ENCODE measurements at places on chromosomes 1 and 21.

DNA sequence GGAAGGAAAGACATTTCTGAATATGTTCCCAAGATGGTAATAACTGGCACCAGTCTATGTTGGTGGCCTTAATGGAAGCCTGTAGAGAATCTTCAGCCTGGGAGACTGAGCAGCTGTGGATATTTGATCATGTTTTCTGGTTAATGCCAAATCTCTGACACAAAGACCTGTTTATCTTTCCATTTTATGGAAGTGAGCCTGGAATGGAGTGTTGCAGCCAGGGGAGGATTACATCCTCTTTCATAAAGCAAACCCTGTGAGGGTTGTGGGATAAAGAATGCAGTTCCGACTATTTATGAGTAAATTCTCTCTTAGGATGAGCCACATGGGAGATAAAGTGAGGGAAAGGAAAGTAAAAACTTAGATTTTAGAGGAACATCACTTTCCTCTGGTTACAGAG, 144.1 kb downstream of the PCP4 start:
- no peak for DNase-seq

- no peak for DNase-seq
Observed at GRCh38 chr1:26542771-26543451, 13.3 kb downstream of the RPS6KA1 start.

GRCh38 chr21:28875078-28875477, 117.6 kb downstream of the LTN1 start:
- no peak for DNase-seq

- DNase-seq: no peak
Observed at GRCh38 chr1:162497104-162497722, 405 bp upstream of the UHMK1 start.

DNA sequence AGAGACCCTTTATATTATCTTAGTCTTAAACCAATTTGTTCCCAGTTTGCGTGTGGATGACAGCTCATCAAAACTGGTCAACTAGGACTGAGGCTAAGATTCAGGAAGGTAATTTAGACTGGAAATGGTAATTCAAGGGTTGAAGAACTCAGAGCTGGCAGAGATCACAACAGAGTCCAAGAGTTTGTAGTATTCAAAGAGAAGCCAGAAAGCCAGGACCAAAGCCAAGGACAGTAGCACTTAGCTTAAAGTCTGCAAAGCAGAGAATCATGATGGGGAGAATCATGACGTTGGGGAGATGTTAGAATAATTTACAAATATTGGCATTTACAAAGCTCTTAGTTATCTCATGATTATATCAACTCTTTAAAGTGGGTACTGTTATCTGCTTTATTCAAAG, 32.6 kb downstream of the RNF11 start:
- no peak for DNase-seq

- DNase-seq: no peak
Observed at GRCh38 chr1:15141935-15142539, 11.5 kb upstream of the TMEM51 start.

DNA sequence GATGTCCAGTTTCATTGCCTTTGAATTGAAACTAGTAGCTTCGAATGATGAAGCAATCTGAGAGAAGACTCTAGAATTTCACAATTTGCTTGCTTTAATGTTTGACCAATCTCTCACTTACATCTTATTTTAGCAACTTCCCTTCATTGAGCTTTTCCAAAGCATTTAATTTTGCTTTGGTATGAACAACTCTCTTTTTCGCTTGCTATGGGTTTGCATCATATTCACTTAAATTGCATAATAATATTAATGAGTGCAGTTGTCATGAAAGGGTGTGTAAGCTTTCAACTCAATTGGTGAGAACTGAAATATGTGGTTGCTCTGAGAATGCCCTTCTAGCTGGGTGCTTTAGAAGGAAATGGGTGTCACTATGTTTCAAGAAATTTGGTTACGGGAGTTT, 309.2 kb downstream of the HLX start:
- DNase-seq: no peak

DNA sequence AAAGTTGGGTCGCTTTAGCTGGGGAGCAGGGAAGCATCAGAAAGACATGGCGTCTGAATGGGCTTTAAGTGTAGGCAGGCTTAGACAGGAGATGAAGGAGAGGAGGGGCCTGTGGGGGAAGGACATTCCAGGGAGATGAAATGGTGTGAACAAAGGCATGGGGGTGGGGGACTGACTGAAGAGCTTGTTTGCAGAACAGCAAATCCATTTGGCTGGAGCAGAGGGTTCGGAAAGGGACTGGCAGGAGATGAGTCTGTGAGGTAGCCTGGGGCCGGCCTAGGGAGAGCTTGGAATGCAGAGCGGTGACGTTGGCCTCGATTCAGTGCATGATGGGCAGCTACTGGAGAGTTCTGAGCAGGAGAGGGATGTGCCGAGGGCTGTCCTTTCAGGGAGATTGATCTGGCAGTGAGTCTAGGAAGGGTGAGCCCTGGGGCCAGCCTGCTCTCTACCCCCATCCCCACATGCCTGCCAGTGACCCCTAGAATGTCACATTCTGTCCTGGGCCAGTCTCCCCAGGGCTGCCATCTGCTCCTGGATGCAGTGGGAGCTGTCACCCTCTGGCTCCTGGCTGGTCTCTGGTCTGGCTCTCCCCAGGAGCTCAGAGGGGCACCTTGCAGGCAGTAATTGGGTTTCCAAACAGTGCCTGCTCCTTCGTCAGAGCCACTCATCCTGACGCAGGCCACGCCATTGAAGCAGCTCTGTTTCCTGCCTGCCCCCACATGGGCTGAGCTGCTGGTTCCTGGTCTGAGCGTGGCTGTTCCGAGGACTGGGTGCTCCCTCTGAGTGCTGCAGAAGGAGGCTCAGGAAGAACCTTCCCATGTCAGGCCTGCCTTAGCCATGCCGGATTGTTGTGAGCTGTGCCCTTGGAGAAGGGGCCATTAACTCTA, 22.3 kb upstream of the TMEM222 start:
- peak; percentile 75 for DNase-seq

DNA sequence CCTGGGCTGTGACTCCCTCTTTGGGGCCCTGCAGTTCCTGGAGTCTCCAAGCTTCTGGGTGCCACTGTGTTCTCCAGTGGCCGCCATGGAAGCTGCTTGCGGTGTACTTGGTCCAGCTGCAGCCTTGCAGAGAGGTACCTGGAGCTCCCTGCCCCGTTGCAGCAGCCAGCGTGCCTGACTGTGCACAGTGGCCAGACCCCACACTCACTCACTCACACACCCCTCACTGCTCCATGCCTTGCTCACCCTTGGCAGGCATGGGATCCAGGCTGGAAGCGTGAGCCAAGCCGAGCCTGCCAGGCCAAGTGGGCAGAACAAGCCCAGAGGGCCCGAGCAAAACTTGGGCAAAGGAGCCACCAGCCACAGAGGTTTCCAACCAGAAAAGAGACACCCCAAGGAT, 43.0 kb downstream of the MATN1 start:
- no peak for DNase-seq

- DNase-seq: no peak
Observed at GRCh38 chr21:34781526-34781925, 112.7 kb downstream of the CLIC6 start.

DNA sequence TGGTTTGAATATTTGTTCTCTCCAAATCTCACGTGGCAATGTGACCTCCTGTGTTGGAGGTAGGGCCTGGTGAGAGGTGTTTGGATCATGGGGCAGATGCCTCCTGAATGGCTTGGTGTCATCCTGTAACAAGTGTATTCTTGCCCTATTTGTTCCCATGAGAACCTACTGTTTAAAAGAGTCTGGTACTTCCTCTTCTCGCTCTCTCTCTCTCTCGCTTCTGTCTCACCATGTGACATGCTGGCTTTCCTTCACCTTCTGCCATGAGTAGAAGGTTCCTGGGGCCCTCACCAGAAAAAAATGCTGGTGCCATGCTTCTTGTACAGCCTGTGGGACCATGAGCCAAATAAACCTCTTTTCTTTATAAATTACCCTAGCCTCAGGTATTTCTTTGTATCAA, 8.4 kb upstream of the PAXBP1 start:
- no peak for DNase-seq

- no peak for DNase-seq
Observed at GRCh38 chr1:221994274-221994698, 252.4 kb upstream of the DUSP10 start.

GRCh38 chr21:38363693-38364092, 106.9 kb downstream of the KCNJ15 start:
- no peak for DNase-seq

DNA sequence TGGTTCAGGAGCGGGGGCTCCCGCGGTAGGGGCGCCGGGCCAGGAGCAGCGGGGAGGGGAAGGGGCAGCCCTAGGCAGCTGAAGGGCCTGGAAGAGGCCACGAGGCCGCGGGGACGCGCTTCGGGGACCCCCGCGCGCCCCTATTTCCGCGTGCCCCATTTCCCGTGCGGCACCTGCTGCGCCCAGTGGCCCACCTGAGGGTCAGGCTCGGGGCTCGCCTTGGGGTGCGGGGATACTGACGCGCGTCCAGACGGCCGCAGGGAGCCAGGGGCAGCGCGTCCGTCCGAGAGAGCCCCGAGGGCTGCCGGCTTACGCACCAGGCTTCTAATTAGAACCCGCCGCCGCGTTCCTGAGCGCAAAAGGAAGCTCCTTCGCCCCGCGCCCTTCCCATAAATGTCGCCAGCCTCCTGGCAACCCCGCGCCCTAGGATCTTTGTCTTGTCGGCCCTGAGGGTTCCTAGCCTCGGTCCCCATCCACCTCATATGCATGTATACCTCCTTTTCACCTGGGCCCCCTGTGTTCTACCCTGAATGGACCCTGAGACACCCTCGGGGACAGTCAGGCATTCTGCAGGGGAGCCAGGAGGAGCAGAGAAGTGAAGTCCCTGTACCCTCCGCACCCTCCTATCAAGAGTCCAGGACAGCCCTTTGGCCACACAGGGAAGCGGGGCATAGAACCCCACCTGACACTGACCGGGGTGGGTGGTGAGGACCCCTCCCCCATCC, 1.8 kb downstream of the WNT3A start:
- peak; percentile 37 for DNase-seq

DNA sequence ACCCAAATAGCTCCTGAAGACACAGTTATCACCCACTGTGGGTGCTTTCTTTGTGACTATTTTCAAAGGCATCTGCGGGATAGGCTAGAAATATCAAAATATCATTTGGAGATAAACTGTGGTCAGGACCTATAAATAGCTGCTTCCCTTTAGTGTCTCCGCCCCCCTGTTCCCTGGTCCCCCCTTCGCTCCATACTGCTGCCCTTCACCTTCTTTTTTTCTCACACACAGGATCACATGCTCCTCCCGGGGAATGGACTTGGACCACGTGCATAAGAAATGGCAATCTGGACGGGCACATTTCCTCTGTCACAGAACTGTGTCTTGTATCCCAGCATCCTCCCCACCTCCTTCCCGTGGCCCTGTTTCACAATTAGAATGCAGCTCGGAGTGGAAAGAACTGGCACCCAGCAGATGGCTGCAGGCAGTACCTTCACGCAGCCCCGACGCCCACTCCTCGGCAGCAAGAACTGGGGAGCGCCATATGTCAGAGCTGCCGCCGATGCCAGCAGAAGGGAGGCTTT, 68.8 kb upstream of the SSX2IP start:
- DNase-seq: peak; percentile 53

- DNase-seq: no peak
Observed at GRCh38 chr1:118101515-118101844, 83.5 kb downstream of the SPAG17 start.

DNA sequence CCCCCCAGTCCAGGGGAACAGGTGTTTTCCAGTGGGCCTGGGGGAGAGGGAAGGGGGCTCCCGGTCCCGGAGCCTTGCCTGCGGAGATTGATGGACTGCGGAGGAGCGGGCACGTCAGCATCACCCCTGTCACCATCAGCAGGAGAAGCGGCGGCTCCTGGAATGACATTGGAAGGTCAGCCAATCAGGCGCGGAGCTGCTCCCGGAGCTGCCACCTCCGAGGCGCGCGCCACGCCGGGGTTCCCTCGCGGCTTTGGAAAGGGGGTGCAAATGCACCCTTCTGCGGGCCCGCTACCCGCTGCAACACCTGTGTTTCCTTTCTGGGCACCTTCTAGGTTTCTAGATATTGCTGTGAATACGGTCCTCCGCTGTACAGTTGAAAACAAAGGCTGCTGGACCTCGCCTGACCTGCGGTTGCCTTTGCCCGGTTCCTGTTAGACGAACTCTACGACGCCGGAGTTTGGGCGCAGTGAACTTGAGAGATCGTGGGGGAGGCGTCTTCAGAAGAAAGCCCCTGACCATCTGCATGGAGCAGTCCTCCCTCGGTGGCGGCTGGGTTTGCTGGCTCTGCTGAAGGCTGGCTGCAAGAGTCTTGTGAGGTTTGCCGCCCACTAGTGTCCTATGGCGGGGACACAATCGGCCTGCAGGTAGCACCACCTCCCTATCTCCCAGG, 5.3 kb downstream of the DSCAM start:
- DNase-seq: peak; percentile 89

GRCh38 chr1:178573330-178573729, 60.4 kb downstream of the TEX35 start:
- DNase-seq: no peak

GRCh38 chr21:28669321-28669720, 323.4 kb downstream of the LTN1 start:
- no peak for DNase-seq

DNA sequence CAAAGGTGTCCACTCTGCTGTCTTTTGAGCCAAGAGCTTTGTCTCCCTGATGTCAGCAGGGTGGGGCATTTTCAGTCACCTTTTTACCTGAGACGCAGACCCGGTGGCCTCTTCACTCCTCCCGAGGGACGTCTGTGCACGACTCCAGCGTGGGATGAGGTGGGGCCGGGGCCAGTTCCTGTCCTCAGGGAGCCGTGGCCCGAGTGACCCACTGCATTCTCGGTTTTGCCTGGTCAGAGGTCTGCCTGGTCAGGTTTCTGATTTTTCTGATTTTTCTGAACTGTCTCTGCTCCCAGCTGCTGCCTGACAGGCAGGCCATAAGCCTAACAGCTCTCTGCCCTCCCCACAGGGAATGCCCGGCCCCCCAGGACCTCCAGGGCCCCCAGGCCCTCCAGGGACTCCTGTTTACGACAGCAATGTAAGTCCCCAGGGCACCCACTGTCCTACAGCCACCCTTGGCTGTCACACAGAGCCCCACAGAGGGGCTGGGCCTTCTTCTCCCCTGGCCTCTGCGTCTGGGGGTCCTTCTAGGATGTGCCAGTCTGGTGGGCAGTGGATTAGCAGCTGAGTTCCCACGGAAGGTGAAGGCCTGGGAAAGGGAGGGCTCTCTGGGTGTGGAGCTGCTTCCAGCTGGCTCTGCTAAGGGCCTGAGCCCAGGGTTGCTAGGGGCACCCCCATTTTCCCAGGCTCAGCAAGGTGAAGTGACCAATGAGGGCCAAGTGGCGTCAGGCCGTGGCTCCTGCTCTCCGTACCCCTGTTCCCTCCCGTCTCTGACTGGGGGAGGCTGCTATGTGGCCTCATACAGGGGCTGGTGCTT, 45.9 kb downstream of the SLC19A1 start:
- DNase-seq: no peak

DNA sequence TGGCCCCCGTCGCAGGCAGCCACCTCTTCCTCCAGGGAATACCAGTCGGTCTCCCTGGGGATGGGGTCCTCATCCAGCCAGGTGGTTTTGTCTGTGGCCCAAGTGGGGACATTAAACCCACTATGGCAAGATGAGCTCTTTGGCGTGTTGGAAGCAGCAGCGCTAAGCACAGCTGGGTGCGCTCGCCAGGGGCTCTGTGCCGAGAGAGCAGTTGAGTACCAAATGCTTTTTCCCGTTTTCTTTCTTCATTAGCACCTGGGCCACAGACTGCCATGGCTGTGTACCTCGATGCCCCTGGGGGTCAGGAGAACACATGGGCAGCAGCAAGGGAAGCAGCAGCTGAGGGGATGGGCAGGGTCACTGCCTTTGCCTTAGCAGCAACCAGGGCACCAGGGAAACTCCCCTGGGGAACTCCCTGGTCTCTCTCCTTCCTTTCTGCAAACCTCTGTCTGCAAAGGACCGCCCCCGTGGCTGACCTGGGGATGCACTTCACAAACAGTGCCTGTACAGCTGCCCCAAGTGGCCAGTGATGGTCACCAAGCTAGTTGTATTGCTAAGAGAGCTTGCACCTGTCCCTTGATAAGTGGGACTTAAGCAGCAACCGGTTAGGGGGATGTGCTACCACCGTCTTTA, 31.1 kb downstream of the EDARADD start:
- no peak for DNase-seq
